ENCODE measurements at places on chromosomes 16 and 17. TPM values are rescaled to one million over a fixed set of nuclear protein-coding genes. Genes with fewer than 3 reads are reported as not detected.

The MT1F gene
- 2.2 TPM for total RNA-seq

The ALOX15B gene
- 0.16 TPM for total RNA-seq

The OR1A1 gene
- total RNA-seq, result not detected

- no peak for DNase-seq
Observed at GRCh38 chr17:71709946-71710345, 410.9 kb upstream of the SOX9 start.

GRCh38 chr16:50900391-50900942, 158.6 kb downstream of the CYLD start:
- DNase-seq, result no peak

The FMNL1 gene
- total RNA-seq, result 13.7 TPM

GRCh38 chr17:16551878-16552636, 16.9 kb downstream of the ZNF287 start:
- DNase-seq, result no peak

- no peak for DNase-seq
Observed at GRCh38 chr16:84526794-84527531, 22.5 kb upstream of the MEAK7 start.

The ATP6V0A1 gene
- 31.1 TPM for total RNA-seq

DNA sequence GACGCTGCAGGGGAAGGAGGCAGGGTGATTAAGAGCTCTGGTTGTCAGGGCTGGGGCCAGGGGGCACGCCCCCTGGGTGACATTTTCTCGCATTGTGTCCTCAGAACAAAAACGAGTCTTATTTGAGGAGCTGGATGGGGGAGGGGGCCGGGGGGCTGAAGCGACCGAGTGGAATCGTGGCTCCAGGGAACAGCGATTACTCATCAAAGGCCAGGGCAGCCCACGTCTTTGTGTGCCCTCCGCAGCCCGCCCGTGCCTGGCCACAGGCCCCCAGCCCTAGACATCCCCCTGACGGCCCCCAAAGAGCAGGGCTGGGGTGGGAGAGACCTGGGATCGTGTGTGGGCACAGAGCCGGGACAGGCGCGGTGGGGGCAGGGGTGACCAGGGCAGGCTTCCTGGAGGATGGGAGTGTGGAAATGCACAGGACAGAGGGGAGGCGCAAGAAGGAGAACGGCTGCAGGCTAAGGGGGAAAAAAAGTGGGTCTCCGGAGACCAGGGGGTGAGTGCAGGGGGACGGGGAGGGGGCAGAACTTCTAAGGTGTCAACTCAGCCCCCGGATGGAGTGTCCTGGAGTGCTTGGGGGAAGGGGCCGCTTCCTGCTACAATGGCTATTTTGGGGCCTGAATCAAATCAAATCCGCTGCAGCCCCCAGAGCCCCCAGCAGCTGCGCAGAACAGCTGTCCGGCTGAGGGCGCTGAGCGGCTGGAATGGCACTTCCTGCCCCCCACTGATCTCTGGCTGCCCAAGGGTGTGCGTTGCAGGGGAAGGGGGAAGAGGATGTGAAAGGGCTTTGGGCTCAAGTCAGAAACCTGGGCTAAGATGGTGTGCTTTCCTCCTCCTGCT, 24.0 kb upstream of the PHB1 start:
- no peak for DNase-seq

DNA sequence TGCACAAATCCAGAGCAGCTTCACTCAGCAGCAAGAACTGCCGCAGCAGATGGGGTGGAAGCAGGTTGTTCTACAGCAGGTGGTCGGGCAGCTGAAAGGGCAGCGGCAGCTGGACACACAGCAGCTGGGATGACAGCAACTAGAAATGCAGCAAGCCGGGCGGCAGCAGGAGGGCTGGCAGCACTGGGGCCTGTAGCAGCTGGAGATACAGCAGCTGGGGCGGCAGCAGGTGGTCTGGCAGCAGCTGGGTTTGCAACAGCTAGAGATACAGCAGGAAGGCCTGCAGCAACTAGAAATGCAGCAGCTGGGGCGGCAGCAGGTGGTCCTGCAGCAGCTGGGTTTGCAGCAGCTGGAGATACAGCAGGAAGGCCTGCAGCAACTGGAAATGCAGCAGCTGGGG, 460 bp downstream of the KRTAP4-3 start:
- no peak for DNase-seq

DNA sequence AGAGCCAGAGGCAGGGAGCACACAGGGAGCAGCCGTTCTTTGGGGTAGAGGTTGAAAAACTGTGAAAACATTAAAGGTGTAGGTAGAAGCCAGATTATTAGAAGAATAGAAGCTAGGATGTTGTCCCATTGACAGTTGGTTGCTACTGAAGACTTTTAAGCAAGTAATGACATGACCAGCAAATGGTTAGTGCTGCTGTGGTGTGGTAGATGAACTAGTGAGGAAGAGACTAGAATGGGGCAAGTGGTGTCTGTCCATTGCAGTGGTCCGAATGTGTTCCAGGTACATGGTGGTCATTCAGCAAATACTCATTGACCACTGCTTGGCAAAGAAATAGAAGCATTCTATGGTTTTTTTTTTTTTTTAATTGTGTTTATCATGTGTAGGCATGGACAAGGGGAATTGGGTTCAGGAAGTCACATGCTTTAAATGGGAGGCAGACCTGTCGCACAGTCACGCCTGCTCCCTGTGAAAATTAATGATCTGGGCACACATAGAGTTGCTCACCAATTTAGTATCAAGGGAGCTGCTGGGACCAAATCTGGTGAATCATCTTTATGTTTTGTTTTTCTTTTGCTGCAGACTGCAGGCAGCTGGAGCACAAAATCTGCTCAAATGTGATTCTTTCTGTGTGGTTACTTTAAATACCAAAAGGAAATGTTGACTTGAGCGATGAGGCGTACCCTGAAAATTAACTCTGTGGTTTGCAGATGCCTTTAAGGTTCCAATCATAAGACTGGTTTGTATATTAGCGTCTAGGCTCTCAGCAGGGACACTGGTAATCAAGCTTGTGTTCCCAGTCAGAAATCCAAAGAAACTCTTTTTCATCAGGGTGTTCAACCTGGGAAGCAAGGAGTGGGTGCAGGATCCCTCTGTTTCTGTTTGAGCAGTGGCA, 30.7 kb downstream of the YPEL2 start:
- DNase-seq, result no peak

GRCh38 chr17:5545051-5545987, 39.0 kb downstream of the NLRP1 start:
- DNase-seq, result no peak

DNA sequence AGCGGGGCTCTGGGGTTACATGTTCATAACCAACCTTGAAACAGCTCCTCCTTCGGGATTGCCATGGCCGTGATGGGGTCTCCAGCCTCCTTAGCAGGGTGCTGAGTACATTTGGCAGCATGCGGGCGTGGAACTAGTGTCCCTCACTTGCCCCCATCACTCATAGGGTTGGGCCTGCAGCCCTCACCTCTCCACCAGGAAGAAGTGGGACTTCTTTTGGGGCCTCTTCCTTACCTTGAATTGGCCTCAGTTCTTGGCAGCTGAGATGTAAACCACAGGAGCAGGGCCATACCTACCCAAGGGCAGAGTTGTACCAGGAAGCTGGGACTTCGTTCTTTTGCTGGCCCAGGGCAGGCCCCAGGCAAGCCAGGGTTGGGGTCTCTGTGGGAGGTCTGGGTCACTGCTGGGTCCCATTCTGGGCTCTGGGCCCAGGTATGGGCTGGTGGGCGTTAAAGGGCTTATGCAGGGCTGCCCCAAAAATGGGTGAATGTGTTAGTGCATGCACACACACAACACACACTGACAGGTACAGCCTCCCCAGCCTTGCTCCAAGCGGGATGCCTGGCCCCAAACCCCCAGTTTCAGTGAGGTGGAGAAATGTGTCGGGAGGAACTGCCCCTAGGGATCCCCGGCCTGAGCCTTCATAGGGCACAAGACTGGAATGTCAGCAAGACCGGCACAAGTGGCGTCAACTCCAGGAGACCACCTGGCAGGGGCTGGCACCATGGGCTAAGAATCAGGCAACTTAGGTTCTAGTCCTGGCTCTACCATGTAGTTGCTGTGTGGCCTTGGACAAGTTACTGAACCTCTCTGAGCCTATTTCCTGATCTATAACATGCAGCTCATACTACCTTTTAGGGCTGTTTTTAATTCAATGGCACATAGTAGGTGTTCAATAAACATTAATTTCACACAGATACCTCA, 3.9 kb upstream of the KRT15 start:
- no peak for DNase-seq

Measured in Right ventricle myocardium inferior (tissue), 1 donor.